T follicular helper cell (primary cell): ENCODE measurements at places on chromosomes 2 and 18.

DNA sequence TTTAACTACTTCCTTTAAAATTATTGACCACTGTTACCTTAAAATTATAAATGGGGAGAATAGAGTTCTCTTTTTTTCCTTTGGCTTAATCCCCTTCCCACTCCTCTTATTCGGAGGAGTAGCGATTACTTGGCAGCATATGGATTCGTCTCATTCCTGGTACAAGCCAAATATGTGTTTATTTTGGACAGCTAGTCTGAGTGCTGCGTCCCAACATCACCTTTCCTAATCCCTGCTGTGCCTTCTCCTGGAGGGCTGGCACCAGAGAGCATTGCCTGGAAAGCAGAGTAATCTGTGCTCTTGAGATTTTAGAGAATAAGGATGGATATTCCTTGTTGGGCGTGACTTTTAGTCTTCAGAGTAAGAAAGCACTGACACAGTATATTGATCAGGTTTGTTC is 185.6 kb downstream of the AGAP1 start:
- DNase-seq = no peak

- no peak for DNase-seq
Measured at GRCh38 chr2:105087273-105087672, 49.4 kb downstream of the MRPS9 start.

DNA sequence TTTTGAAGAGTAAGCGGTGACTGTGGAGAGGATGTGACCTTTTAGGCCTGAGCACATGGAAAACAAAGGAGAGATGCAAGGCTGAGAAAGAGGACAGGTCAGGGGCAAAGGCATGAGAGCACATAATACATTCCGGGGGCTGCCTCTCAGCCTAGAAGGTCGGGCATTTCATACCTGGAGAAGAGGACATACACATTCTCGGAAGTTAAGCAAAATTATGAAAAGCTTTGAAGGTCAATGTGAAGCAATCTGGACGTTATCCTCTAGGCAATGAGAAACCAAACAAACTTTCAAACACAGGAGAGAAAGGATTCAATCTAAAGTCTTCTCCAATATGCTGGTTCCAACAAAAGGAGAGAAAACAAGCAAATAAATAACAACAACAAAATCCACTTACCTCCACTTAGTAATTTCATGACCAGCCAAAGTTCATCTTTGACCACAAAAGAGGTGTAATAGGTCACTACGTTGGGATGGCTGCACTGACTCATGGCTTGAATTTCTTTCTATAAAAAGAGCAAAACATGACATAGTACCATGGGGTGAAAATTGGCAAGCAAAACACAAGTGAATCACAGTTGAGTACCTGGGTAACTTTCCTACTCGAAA is 80.4 kb downstream of the STK39 start:
- DNase-seq = no peak

DNA sequence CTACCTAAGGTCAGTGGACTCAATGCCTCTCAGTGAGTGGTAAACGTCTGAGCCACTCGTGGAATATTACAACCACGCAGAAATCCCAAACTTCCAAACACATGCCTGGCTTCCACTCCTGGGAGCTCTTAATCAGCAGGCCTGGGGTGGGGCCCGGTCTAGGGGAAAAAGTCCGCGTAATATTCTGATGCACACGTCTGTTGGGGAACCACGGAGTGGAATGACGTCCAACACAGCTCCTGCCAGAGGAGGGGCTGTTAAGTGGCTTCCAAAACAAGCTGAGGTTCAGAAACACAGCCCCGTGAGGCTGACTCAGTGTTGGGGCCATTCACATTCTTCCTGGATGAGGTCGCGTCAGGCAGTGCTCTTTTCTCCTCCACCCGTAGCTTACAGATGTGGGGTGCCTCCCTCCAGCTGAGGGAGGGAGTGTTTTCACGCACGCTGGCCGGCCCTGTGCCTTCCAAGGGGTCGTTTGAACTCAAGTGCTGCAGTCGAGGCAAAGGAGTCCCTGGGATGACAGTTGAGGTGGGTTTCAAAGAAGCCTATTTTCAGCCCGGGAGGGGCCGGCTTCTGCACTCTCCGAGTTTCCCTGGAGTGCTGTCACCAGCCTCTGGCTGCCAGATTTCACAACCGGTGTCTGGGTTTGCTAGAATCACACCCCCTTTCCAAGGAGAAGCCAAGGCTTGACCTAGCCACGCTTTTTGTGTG is 73.1 kb downstream of the ACKR3 start:
- no peak for DNase-seq

DNA sequence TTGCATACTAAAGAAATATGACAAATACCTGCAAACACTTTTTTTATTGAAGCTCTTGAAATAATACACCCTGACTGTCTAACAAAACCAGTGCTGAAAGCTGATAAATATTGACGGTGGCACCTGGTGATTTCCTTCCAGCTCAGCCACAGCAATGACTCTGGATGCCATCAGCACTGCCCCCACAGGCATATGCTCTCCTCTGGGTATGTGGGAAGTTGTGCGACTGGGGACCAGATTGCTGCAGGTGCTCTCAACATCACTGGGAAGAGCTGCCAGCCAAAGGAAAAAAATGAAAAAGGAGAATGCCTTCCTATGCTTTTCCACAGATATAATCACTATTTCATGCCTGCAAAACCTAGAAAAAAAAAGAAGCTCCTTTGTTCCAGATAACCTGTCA is 141.5 kb downstream of the PIGN start:
- no peak for DNase-seq

GRCh38 chr2:59223742-59224141 is 982.6 kb upstream of the FANCL start:
- DNase-seq = no peak

DNA sequence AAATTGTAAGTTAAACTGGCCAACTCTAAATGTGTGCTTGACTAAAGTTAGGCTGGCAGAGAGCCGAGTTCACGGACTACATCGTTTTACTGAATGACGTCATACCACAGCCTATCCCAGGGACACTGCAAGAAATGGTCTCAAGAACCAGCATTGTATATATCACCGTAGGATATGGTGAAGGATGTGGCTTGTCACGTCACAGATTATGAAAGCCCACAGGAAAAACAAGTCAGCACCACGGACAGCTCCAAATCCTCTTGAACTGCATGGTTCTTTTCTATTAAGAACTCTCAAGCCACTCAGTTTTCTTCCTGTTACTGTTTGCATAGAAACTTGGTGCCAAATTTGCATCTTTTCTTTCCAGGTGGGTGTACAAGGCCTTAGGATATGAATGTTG is 85.1 kb upstream of the ACAA2 start:
- DNase-seq = peak; percentile 50

DNA sequence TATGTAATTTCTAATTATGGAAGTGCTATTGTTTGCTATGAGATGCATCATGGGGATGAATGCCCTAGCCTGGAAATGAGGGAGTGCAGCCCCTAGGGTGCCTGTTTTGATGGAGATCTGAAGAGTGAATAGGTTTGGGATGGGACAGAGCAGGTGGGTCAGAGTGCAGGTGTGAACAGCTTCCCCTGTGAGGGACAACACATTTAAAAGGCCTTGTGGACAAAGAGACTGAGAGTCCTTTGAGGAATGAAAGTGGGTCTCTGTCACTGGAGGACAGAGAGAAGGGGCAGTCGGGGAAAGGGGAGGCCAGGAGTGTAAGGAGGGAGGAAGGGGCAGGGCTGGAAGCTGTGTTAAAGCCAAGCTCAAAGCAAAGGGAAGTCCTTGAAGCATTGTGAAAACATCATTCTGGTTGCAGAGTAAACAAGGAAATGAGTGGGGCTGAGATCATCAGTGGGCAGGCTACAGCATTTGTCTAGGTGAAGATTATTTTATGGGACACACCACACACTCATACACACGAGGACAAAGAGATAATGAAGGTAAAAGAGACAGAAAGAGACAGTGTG is 877.6 kb downstream of the SLC4A3 start:
- DNase-seq = no peak

GRCh38 chr2:230900336-230900995 is 24.6 kb downstream of the GPR55 start:
- DNase-seq = no peak

DNA sequence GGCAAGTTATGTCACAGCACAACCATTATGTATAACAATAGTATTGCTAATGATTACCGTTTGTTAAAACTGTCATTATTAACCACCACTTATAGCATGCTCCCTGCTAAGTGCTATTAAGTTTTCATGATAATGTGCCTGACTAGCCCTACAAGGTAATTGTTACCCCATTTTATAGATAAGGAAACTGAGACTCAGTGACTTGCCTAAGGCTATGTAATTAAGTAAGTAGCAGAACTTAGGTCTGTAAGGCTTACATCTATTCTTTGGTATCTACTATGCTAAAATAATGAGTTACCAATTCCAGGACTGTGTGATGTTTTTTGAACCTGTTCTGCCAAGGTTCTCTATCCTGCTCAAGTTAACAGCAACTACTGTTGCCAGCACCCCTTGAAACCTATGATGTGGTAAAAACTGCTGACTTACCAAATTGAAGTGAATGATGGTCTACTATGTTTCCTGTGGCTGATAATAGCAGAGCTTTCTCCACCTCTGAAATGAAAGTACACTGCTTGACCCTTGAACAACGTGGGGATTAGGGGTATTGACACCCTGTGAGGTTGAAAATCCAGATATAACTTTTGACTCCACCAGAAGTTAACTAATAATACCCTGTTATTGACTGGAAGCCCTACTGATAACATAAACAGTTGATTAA is 18.2 kb downstream of the ACVR2A start:
- no peak for DNase-seq

DNA sequence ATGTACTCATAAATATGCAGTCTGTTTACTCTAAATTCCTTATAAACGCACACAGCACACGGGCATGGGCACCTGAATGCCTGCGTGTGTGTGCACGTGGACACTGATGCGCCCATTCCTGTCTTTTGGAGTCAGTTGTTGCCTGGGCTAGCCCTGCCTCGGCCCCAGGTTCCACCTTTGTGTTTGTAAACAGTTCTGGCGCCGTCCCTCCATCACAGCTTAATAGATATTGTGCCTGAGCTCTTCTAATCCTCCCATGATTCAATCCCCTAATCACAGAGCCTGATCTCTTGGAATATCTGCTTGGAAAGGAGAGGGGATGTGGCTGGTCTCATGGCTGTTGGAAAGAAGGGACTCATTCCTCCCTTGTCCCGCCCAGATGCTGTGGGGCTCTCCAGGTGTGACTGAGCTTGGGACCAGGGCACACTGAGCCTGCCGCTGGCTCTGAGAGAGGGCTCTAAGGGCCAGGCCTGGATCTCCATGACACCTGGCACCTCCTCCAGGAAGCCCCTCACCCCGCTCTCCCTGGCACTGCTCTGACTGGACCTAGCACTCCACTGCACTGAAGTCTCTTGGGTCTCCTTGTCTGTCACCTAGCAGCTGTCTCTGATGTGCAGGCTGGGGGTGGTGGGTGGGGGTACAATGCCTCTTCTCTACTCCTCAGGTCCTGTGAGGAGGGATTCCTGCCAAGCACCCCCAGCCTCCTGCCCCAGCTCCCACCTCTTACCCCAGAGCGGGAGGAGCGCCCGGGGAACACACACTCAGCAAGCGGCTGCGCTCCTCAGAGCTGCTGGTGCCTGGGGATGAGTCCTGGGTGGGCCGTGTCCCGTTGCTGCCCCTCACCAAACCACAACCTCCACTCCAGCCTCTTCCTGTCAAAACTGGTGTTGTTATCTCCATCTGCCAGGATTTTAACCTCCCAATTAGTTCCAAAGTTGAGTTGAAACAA is 181.3 kb downstream of the INHBB start:
- no peak for DNase-seq

- DNase-seq = no peak
Measured at GRCh38 chr2:197073701-197074433, 147.4 kb upstream of the PGAP1 start.

GRCh38 chr2:239202343-239202742 is 198.5 kb downstream of the HDAC4 start:
- DNase-seq = no peak

DNA sequence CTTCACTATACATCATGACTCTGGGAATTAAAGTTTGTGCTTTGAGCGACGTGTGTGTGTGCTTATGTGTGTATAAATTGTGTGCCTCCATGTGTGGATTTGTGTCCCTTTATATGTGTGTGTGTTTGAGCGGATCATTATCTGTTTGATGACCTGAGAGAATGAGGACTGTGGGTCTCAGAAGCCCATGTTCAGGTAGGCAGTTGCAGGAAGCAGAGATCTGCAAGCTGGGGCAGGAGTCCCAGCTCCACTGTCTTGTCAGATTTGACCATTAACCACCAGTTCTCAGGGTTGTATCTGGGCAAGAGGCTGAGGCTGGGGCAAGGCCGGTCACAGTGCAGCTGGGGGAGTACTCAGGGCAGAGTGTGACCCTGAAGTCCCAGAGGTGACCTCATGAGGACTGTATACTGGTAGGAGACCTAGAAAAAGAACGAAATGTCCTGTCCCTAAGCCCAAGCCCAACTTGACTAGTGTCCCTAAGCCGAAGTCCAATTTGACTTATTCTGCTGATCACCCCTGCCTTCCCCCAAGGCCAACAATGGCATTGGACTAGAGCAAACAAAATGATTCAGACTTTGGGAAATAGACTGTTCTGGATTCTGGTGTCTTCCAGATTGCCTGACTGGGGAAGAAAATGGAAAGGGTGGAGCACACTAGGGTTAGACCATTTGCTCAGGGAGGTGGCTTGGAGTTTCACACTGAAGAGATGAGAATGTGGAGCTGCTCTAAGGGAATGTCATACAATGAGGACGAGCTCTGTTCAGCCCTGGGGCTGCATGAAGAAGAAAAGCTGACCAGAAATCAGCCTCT is 28.1 kb downstream of the RHOB start:
- DNase-seq = no peak

- no peak for DNase-seq
Measured at GRCh38 chr2:131011486-131011885, 81.8 kb downstream of the FAM168B start.

DNA sequence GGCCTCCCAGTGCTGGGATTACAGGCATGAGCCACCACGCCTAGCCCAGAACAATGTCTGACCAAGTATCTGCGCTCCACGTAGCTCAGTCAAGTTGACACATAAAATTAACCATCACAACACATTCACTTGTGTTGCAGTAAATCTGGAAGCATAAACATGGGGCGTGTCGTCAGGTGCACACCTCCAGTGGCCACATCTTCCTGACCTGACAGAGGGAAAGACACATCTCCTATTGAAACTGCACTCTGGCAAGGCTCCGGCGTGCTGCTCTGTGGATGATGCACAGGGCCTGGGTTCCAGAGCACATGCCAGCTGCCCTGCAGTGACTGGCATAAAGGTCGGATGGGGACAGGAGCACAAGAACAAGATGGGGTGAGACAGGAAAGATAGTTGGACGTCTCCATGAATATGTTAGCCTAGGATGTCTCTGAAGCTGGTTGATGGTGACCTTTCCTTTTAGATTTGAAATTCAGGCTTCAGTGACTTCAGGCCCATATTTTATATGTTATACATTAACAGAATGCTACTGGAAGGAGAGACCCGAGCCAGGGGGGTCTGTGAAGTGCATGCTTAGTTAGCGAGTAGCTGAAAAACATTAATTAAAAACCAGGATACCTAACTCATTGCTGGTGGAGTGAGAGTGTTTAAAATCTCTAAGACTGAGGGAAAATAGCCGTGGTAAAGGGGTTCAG is 10.9 kb downstream of the IMPA2 start:
- no peak for DNase-seq

GRCh38 chr2:185374878-185375277 is 363.7 kb upstream of the FSIP2 start:
- DNase-seq = no peak
